ENCODE measurements at places on chromosomes 2 and 18.

DNA sequence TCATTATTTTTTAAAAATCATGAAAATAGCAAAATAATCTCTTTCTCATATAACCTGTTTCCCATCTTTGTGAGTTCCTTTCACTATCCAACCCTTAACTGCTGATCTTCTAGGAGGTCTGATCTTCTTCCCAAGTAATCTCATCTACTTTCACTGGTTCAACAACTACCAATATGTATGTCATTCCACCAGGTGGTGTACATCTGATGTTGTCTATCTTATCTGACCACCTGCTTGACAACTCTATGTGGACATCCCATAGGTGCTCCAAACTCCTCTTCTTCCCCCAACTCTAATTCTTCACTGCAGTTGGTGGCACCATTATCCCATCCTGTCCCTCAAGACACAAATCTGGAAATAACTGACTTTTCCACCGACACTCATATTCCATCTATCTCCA, 62.5 kb downstream of the FAM228A start:
- no peak for DNase-seq

DNA sequence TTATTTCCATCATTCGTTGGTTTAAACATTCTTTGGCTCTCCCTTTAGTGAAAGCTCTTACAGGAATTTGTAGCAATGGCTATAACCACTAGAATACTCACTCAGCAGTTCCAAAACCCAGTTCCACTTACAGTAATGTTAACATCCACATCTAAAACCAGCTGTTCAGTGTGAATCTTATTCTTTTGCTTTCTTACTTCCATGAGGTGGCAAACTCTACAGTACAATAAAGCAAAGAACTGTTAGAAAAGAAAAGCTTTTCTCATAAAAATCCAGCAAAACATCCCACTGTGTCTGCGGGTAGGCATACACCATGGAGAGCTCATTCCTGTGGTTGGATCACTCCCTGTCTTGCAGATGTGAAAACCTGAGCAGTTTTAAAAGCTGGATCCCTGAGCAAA, 147.1 kb downstream of the ARHGAP28 start:
- no peak for DNase-seq

GRCh38 chr18:63523660-63524059, 18.5 kb upstream of the SERPINB12 start:
- no peak for DNase-seq

GRCh38 chr2:235382601-235383000, 111.2 kb upstream of the AGAP1 start:
- no peak for DNase-seq

- no peak for DNase-seq
These were observed 36.8 kb upstream of the ATP8B1 start for GRCh38 chr18:57839942-57840381.

DNA sequence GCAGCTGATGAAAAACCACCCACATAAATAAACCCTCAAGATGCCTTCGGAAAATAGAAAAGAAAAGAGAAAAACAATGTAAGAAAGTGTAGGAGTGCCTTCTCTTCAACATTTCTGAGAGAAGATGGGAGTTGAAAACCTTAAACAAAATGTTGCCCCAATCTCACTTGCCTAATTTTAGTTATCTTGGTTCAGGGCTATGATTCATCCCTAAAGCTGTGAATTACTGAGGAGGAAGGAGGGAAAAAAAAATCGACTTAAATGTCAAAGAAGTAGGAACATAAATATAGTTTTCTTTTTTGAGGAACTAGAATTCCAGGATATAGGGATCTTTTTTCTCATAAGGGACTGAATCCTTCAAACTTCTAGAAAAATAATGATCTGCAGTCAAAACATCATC, 360.3 kb downstream of the TGIF1 start:
- DNase-seq: no peak

- no peak for DNase-seq
These were observed 16.2 kb downstream of the AFF3 start for GRCh38 chr2:100126201-100126600.

DNA sequence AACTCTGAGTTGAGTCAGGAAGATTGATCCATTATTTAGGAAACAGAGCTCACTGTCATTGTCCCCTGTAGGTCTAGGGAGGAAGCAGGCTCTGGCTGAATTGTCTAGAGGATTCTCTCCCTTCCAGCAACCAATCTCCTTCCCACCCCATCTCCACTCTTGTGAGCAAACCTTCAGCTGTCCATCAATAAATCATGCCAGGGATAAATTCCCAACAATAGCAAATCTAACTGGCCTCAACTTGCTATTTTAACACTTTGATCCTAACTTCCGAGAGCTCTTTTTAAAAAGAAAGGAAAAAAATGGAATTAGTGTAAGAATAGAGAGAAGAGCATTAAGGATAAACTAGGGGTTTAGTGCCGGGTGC, 53.5 kb downstream of the ATP8B1 start:
- no peak for DNase-seq

GRCh38 chr2:38207168-38207567, 131.2 kb upstream of the CYP1B1 start:
- no peak for DNase-seq

DNA sequence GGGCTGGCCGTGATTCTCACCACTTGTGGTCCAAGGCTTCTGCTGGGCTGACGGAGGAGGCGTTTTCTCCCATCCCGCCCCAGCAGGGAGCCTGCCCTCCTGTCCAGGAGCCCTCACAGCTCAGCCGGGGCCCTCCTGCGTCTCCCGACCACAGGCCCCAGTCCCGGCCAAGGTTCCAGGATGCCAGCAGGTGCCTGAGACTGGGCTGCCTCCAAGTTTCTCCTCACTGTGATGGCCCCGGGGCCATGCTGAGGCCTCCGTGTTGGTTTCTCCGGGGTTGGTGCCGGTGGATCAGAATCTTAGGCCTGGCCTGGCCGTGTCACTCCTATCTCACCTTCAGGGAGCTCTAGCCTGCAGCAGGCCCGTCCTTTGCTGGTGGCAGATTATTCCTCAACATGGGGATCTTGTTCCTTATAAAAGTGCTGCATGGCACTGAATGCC, 5.9 kb downstream of the KCNG2 start:
- no peak for DNase-seq

- DNase-seq: no peak
These were observed at the start of gene FRZB for GRCh38 chr2:182866461-182867406. Gene FRZB (minus strand): TSS chr2:182866637. CDS start chr2:182866552, 85 bp downstream.

DNA sequence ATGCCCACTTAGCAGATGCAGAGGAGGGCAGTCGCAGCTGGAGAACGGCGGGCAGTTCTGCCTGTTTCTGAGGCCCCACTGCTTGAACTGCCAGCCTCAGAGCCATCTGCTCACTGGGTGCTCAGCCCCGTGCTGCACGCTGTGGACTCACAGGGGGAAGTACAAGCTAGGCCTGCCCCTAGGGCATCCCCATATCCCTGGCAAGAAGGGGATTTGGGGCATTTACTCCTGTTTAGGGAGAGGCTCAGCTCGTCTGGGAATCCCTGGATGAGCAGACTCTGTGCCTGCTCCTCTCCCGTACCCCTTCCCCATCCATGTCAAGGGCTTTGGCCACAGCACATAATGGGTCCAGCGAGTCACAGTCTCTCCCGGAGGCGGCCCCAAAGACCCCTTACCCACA, 169.8 kb upstream of the PKDCC start:
- no peak for DNase-seq

GRCh38 chr18:13756671-13757070, 30.2 kb downstream of the RNMT start:
- no peak for DNase-seq

GRCh38 chr2:132676999-132677398, 7.0 kb upstream of the LYPD1 start:
- DNase-seq: no peak

DNA sequence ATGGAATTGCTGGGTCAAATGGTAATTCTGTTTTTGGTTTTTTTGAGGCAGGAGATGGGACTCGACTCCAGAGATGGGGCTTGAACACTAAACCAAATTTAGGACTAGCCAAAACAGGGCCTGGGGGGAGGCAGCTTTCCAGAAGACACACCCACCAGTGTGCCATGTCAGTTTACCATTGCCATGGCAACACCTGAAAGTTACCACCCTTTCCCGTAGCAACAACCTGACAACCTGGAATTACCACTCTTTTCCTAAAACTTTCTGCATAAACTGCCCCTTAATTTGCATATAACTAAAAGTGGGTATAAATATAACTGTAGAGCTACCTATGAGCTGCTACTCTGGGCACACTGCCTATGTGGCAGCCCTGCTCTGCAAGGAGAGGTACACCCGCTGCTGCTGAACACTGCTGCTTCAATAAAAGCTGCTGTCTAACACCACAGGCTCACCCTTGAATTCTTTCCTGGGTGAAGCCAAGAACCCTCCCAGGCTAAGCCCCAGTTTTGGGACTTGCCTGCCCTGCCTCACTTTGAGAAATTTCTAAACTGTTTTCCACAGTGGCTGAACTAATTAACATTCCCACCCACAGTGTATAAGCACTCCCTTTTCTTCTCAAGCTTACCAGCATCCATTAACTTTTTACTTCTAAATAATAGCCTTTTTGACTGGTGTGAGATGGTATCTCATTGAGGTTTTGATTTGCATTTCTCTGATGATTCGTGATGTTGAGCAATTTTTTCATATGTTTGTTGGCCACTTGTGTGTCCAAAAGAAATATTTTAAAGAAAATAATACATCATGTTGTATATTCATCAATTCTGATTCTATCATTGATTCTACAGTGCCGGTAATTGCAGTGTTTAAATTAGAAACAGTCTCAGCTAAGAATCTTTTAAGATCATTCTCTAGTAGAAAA, 10.6 kb downstream of the CDK15 start:
- DNase-seq: no peak

- no peak for DNase-seq
These were observed 384.5 kb upstream of the MMADHC start for GRCh38 chr2:149972066-149972465.

DNA sequence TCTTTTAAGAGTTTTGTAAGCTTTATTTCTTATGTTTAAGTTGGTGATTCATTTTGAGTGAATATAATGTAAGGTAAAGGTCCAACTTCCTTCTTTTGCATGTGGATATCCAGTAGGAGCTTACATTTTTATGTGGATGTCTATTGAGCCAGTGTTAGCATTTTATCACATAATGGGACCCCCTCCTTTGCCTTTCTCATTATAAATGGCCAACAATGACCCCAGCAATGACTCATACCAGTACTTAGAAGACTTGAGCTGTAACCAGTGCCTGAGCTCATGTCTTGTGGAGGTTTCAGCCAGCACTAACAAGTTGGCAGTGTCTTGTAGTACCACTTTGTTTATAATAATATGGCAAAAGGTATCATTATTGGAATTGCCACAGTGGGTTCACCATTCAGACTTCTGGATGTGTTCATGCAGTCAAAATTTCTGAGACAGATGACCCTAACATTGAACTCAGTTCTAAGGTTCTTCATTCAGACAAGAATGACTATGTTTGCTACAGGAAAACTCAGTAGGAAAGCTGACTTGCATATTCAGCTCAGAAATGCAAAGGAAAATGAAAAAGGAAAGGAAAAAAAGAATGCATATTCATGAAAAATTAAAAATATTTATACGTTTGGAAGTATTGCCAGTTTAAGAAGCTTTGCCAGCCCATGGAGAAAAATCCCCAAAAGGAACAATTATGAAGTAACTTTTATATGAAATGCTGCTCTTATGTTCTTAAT, 41.0 kb downstream of the CDKL4 start:
- no peak for DNase-seq

GRCh38 chr18:40685219-40685618, 1269.8 kb upstream of the PIK3C3 start:
- DNase-seq: no peak

GRCh38 chr2:174764280-174765255, at the start of gene CHRNA1:
Gene CHRNA1 (minus strand): TSS chr2:174764472. CDS start chr2:174764394, 78 bp downstream.
- DNase-seq: no peak

GRCh38 chr2:163558251-163559021, 177.4 kb downstream of the FIGN start:
- no peak for DNase-seq

GRCh38 chr18:23189099-23189498, 53.8 kb downstream of the CABLES1 start:
- DNase-seq: no peak

DNA sequence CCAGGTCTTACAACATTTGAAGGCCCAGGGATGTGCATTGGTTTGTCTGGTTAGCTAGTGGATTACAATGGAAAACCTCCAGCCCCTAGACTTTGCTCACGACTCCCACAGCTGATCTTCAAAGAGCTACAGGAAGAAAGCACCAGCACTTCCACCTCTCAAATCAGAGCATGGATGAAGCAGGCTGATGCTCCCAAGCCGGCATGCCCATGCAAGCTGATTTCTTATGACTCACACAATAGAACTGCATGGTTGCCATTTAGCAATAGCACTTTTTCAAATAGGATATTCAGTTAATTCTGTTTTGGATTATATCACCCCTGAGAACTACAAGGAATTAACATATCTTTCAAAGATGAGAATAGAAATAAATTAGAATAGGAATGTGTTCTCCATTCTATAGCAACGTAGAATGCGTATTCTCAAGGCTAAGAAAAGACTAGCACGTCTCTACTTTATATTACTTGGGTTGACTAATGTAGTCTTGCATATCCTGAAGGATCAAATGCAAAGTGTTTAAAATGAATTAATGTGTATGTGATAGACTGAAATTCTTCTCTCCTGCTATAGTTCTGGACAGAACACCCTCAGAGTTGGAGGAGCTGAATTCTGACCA, 292.4 kb downstream of the TRIB2 start:
- DNase-seq: no peak

DNA sequence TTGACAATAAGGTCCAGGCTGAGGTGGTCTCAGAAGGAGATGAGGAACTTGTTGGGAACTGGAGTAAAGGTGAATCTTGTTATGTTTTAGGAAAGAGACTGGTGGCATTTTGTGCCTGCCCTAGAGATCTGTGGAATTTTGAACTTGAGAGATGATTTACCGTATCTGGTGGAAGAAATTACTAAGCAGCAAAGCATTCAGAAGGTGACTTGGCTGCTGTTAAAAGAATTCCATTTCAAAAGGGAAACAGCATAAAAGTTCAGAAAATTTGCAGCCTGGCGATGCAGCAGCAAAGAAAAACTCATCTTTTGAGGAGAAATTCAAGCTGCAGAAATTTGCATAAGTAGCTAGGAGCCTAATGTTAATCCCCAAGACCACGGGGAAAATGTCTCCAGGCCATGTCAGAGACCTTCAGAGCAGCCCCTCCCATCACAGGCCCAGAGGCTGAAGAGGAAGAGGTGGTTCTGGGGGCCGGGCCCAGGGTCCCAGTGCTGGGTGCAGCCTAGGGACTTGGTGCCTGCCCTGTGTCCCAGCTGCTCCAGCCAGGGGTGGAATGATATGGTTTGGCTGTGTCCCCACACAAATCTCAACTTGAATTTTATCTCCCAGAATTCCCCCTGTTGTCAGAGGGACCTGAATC, 73.5 kb downstream of the FIGN start:
- DNase-seq: no peak

- no peak for DNase-seq
These were observed 66.5 kb downstream of the STK39 start for GRCh38 chr2:168180914-168181313.

- no peak for DNase-seq
These were observed 107.9 kb upstream of the TTC39C start for GRCh38 chr18:23906658-23907057.
